Inflammatory macrophage (primary cell): ENCODE measurements at places on chromosomes 1 and 21.

DNA sequence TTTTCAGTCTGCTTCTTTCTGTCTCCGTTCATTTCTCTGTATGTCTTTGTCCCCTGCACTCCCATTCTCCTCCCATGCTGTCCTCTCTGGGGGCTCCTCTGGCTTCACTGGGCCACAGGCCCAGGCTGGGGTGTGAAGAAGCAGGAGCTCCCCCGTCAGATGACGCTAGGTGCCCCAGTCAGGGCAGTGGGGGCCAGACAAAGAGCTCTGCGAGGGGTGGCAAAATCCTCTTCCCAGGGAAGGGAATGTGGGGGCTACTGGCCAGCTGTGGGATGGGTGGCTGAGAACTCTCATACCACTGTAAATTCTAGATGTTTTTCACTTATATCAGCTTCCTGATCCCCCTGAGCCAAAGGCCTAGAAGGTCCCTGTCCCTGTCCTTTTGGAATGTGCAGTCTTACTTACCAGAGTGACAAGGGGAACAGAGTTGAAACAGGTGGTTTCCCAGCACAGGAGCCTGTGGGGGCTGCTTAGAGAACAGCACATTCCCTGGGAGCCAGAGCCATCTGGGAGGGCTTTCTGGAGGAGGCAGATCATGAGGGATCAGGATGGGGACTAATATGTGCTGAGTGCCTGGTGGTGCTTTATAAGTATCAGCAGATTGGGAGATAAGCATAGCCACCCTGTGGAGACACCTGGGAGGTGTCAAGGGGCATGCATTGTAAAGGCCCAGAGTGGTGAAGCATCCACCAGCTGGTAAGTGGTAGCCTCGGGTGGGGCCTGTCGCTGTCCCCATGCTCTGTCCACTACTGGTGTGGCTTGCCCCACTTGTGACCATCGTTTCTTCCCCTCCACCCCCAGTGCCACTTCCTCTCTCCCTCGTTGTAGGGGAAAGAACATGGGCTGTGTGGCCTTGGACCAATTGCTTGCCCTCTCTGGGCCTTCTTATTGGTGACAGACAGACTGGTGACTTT lies 10.1 kb upstream of the PADI1 start:
- no peak for DNase-seq

DNA sequence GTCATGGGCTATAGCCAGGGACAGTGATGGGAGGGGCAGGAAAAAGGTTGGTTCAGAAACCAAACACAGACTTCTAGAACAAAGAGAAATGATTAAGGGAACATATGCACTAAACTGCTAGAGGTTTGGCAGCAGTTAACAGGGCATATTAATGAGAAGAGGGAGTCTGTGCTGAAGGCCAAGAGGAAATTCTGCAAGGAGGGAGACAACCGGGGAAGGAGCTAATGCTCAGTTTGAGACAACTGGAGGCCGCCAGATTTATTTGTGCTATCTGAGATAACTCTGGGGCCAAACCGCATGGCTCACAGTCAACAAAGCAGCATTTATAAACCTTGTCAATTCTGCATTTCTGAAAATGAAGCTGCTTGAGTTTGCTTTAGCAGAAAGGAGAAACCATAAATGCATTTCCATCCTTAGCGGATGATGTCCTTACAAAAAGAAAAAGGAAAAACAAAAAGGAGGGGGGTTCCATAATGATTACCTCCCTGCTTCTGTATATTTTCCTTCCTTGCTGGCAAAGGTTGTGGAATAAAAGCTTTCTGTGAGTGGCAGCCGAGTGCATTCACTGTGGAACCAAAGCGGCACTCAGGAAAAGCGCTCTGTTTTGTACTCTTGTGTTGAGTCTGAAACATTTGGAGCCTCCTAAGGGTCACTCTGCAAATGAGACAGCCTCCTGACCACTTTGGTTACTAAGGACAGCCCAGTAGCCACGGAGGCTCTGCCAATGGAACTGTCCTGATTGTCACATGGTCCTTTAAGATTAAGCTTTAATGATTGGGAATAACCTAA lies 70.3 kb downstream of the SIM2 start:
- DNase-seq: no peak

DNA sequence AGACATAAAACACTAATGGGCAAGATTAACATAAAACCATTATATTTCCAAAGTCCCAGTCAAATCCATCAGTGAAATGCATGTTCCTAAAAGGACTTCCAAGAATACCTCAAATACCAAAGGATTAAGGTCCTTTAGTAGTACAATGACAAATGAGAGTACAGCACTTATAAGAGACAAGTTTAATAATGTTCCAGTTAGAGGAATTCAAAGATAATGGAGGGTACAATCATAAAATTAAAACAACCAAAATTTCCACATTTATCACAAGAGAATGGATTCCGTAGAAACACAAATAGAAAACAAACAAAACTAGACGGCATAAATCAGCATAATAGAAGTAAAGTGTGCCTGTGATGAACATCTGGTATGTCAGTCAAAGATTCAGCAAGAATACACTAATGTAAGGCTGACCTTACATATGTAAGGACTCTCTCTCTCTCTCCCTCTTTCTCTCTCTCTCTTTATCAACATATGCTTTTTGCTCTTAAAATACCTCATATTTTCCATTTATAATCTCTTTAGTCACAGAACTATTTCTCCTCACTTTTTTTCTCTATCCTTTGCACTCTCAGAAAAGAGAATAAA lies 32.8 kb upstream of the C1orf53 start:
- no peak for DNase-seq

- peak; percentile 17 for DNase-seq
Observed at GRCh38 chr1:162007466-162007865, 16.2 kb downstream of the OLFML2B start.

DNA sequence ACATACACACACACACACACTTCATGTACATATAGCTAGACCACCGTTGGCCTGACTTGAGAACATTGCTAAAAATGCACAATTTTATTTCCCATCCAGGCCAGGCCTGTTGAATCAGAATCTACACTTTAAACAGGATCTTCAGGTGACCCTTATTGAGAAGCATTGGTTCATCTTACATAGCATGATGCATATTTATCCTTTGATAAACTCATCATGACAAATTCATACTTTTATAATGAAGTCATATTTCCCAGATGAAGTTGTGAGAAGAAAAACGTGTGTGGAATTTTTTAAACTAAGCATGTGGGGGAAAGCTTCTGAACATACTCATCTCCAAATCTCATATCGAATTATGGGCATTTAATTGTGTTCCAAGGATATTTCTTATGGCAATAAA lies 877.7 kb downstream of the MRPL39 start:
- DNase-seq: no peak

GRCh38 chr1:201530741-201531531 lies 8.0 kb upstream of the NAV1 start:
- DNase-seq: peak; percentile 81

DNA sequence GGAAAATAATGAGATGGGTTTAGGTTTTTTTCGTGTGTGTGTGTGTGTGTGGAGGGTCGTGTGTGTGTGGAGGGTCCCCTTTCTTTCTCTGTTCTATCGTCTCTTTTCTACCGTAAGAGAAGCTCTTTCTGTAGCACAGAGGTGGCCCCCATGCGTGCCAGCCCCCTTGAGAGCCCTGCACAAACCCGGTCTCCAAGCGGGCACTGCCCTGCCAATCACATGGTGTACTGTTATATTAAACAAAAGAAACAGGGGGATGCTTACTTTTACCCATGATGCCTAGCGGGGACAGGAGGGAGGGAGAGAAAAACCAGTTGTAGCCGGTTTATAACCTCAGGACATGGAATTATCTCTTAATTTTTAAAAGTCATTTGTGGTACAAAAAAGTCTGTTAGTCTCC lies 41.0 kb downstream of the GATAD2B start:
- DNase-seq: no peak

GRCh38 chr1:173509797-173510196 lies 32.7 kb downstream of the PRDX6 start:
- no peak for DNase-seq

- peak; percentile 45 for DNase-seq
Observed at GRCh38 chr1:175737451-175737850, 5.9 kb downstream of the TNR start.
